Smooth muscle cell of bladder (primary cell): ENCODE measurements at places on chromosomes 12 and 14. TPM values are rescaled to one million over a fixed set of nuclear protein-coding genes. Genes with fewer than 3 reads are reported as not detected.

TSHR gene
- not detected in 2 replicates for total RNA-seq

ARHGAP9 gene
- 0.09 and 0.28 TPM in 2 replicates for total RNA-seq

ESPL1 gene
- 0.46 and 1.00 TPM in 2 replicates for total RNA-seq

INF2 gene
- 20.2 and 20.8 TPM in 2 replicates for total RNA-seq

ASIC1 gene
- total RNA-seq, result 2.1 and 4.6 TPM in 2 replicates

GLIPR1L2 gene
- total RNA-seq, result 0.55 and 0.71 TPM in 2 replicates

SCAF11 gene
- total RNA-seq, result 33.6 and 39.2 TPM in 2 replicates

RNASE7 gene
- total RNA-seq, result not detected in 2 replicates

OLR1 gene
- total RNA-seq, result 0.92 and 3.1 TPM in 2 replicates

LTBR gene
- total RNA-seq, result 52.3 and 71.6 TPM in 2 replicates

SERPINA10 gene
- not detected in 2 replicates for total RNA-seq

ITPR2 gene
- total RNA-seq, result 23.1 and 28.0 TPM in 2 replicates

RIMBP2 gene
- total RNA-seq, result under 0.01 and 0.18 TPM in 2 replicates

GUCY2C gene
- not detected in 2 replicates for total RNA-seq

FLRT2 gene
- 2.8 and 8.0 TPM in 2 replicates for total RNA-seq

KRT5 gene
- 1.3 and 2.3 TPM in 2 replicates for total RNA-seq

CLEC4C gene
- total RNA-seq, result not detected in 2 replicates

C12orf56 gene
- 0.28 and 0.37 TPM in 2 replicates for total RNA-seq

OTOGL gene
- 0.09 and 0.14 TPM in 2 replicates for total RNA-seq

SIX4 gene
- 7.7 and 7.8 TPM in 2 replicates for total RNA-seq

PLXNC1 gene
- 3.3 and 7.7 TPM in 2 replicates for total RNA-seq

PKP2 gene
- under 0.01 and 0.55 TPM in 2 replicates for total RNA-seq

THAP2 gene
- total RNA-seq, result 2.3 and 4.3 TPM in 2 replicates

HRK gene
- total RNA-seq, result not detected in 2 replicates

DCAF5 gene
- total RNA-seq, result 11.0 and 15.5 TPM in 2 replicates

LMNTD1 gene
- total RNA-seq, result 0.28 and 0.37 TPM in 2 replicates

KRT80 gene
- total RNA-seq, result under 0.01 TPM in 2 replicates

COPS7A gene
- total RNA-seq, result 78.9 and 89.7 TPM in 2 replicates

ACACB gene
- total RNA-seq, result 6.0 and 7.3 TPM in 2 replicates
